Head of caudate nucleus (tissue), 42 donors: ENCODE measurements at places on chromosomes 2 and 18.

- DNase-seq: no peak
Observed at GRCh38 chr2:70425682-70426301, 123.9 kb upstream of the FAM136A start.

DNA sequence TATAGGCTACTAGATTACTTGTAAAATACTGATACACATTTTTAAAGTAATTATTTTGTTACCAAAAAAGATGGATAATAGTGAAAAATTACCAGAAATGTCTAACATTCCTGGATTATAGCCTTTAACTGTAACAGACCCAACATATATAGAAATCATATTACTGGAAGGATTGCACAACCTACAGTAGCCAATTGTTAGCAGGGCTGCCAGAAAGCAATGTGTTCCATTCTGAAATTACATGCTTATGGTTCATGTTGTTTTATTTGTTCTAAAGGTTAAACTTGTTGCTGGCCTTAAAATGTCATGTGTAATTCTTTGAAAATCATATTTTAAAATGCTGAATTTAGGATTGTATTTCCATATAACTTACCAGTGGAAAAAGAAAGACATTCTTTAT is 793.6 kb upstream of the ACVR2A start:
- DNase-seq: no peak

- DNase-seq: no peak
Observed at GRCh38 chr2:201413143-201413542, 38.1 kb downstream of the TRAK2 start.

DNA sequence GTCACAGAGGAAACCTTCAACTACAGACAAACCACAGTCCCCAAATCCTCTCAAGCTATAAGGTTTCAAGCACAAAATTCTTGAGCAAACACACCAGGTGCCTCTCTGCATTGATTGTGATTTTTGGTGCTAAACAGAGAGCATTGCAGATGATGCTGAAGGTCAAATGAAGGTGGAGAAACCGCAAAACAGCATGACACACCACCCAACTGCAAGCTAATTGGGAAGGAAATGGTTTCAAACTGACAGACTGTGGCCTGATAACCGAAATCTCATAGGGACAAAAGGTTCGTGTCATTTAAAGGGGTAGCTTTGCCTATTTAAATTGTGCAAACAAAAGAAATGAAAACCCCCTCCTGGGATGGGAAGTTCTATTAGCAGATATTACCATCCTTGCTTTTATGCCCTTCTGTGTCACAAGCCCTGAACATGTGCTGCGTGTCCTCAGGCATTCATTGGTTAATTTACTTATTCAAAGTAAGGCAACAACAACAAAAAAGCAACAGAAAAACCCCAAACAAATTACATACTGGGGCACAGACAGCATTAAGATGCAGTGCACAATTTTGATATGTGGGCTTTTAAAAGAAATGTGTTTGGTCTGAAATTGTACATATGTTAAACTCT is 154.9 kb downstream of the AQP4 start:
- DNase-seq: no peak

GRCh38 chr2:175815537-175815936 is 186.5 kb downstream of the LNPK start:
- DNase-seq: no peak

DNA sequence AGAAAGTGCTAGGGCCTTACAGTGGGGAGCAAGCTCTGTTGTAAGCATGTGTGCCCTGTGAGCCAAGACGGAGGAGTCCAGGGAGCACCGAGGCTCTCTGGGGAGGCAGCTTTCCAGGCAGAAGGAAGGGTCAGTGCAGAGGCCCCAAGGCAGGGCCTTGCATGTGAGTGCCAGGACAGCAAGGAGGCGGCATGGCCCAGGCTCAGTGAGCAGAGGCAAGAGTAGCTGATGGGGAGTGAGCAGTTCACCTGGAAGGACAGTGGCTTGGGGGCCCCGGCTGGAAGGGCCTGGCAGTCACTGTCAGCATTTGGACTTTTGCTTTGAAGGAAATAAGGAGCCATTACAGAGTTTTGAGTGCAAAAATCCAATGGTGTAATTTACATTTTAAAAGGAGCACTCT is 223.8 kb upstream of the RAB12 start:
- DNase-seq: no peak
